ENCODE measurements at places on chromosomes 2 and 18. TPM values are rescaled to one million over a fixed set of nuclear protein-coding genes. Genes with fewer than 3 reads are reported as not detected.

Gene CCDC121
- 2.4 TPM for polyA plus RNA-seq

Gene C1GALT1C1L
- polyA plus RNA-seq, result not detected

Gene RUFY4
- polyA plus RNA-seq, result 0.43 TPM

Gene FIGLA
- polyA plus RNA-seq, result not detected

Gene SCN9A
- polyA plus RNA-seq, result 0.28 TPM

Gene ERICH2
- polyA plus RNA-seq, result 6.1 TPM

All from stomach (tissue), 19 donors.